AG08395 (cell line): ENCODE measurements at places on chromosomes 6 and 20.

- no peak for DNase-seq
These were observed 4.6 kb upstream of the GUCA1B start for GRCh38 chr6:42199106-42199981.

GRCh38 chr20:1841554-1842140 lies 53.6 kb upstream of the SIRPA start:
- peak; percentile 40 for DNase-seq

GRCh38 chr6:164563924-164564323 lies 745.5 kb downstream of the C6orf118 start:
- no peak for DNase-seq

DNA sequence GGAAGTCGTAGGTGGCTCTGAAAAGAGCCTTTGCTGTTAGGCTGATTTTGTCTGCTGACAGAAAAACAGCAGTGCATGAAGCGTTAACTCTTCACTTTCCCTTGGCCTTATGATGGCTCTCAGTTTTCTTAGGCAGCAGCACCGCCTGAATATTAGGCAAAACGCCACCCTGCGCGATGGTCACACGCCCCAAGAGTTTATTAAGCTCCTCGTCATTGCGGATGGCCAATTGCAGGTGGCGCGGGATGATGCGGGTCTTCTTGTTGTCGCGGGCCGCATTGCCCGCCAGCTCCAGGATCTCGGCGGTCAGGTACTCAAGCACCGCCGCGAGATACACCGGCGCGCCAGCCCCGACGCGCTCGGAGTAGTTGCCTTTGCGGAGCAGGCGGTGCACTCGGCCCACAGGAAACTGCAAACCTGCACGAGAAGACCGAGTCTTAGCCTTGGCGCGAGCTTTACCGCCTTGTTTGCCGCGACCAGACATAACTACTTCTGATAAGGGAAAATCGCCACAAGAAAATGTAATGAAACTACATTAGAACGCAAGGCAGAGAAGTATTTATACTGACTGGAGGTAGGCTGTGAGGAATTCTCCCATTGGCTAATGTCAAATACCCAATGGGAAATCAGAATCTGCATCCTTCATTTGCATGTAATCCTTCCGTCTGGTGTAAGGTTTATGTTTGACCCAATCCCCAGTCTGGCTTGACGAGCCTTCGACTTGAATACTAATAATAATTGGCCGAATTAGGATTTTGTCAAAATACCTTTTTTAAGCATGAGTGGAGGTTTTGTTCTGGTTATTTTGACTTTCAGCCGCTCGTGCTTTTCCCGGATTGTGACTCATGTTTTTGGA lies 53.9 kb upstream of the HFE start:
- DNase-seq, result peak; percentile 93

- no peak for DNase-seq
These were observed 723 bp upstream of the IFT52 start for GRCh38 chr20:43590036-43590391.

DNA sequence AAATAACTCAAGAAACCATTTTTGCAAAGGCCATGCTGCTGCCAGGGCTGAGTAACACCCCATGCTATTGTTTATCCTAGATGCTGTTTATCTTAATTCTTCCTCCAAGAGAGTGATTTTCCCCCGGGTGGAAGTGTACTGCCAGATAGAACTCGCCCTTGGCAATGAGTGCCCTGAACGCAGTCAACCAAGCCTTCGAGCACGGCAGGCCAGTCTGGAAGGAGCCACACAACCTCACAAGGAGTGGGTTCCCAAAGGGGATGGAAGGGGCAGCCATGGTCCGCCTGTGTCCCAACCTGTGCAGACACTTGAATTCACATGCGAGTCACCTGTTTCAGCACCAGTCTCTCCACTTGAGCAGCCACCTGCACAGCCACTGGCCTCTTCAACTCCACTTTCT lies 31.9 kb downstream of the PNPLA1 start:
- DNase-seq, result no peak

GRCh38 chr20:36550790-36551299 lies 9.5 kb downstream of the MYL9 start:
- no peak for DNase-seq

- no peak for DNase-seq
These were observed 1067.2 kb downstream of the EPHA7 start for GRCh38 chr6:92352130-92352529.

DNA sequence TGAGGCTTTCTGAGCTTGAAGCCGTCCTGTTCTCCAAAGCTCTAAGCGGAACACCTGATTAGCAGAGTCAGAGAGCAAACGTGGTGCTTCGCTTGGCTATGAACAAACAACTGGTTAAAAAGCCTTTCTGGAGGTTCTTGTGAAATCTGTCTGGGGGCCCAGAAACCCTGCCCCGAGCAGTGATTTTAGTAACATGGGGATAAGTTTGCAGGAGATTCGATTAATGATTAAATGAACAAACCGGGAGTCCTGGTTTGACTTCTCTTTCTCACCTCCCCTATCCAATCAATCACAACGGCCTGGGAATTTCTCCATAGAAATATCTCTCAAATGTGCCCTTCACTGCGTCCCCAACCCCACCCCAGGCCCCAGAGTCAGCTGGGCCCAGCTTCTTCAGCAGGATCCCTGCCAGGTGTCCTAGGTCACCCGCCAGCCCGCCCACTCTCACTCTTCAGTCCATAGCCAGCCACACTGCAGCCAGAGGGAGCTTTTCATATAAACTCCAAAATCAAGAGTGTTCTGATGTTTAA lies 43.6 kb downstream of the ZDHHC14 start:
- DNase-seq, result no peak

DNA sequence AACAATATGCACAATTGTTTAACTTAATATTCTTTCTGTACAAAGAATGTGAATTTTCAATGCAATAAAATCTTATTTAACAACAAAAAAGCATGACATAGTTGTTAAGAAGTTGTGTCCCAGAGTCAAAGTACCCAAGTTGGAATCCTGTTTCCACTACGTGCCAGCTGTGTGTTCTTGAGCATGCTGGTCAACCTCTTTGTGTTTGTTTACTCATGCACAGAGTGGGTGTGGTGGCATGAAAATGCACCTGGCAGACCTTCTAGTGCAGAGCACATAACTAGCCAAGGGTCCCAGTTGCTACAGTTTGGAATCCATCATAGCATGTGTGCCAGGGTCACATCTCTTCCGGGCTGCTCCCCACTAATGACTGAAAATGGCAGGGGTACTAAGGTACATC lies 24.7 kb upstream of the MOCS1 start:
- DNase-seq, result no peak

DNA sequence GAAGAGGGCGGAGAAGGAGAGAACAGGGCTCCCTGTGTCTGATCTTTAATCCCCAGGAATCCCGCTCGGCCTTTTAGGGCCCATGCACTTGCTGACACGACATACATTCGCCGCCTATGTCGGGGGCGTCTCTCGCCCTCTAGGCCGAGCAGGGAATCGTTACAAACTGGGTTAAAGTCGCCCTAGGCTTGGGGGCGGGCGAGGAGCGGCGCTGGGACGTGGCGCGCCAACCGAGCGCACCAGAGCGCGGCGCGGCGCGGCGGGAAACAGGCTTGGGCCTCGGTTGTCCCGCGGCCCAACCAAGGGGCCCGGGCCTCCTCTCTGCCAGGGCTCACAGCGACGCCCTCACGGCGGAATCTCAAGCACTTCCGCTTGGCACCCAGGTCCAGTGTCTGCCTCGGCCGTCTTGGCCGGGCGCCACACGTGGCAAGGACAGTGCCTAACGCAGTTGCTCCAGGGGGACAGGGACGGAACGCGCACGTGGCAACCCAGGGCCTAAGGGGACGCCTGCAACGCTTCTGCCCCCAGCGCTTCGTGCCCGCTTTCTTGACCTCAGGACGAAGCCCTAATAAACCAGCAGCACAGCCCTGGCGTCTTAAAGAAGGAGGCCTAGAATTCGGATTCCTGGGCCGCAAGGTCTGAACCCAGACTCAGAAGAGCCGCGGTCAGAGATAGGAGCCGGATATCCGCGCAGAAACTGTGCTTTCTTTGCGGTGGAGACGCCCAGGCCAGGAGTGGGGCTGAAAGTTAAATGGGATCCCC lies 71.5 kb downstream of the NCR2 start:
- DNase-seq, result no peak

DNA sequence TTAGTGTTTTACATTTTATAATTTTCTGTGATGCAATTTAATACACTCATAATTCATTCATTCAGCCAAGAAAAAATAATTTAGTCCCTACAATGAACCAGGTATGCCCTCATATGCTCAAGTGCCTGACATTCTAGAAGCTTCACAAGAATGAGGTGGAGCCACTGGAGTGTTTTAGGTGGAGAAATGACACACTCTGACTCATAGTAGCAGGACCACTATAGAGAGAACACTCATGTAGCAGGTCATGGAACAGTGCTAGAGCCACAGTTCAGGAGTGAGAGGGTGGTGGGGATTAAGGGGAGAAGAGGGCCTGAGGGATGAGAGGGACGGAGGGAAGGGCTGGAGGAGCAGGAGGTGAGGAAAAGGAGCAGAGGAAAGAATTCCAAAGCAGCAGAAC lies 1.4 kb upstream of the HLA-G start:
- DNase-seq, result no peak

GRCh38 chr6:155245831-155246230 lies 18.0 kb upstream of the CLDN20 start:
- DNase-seq, result peak; percentile 15

DNA sequence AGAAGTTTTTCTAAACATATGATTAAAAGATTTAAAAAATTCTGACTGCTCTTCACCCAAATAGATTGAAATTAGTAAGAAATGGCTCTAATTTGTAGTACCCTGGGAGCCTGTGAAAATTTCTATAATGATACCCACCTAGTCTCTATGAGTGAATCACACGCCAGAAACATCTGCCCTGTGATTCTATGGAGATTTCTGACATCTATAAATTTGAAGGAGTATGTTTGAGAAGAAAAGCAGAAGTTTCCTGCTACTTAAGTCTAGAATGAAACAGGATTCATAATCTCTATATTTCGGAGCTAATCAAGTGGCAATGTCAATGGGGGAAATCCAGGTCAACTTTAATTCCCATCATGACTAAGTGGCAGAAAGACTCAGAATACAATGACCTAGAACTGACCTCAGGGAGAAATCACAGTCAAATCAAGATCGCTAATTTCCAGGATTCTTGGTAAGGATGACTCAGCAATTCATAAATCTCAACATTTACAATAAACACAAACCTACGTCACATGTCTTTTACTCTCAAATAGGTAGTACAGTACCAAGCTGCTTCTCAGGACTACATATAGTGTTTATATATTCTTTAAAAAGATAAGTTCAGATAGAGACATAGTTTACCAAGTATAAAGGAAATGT lies 186.2 kb upstream of the TNFAIP3 start:
- DNase-seq, result no peak

DNA sequence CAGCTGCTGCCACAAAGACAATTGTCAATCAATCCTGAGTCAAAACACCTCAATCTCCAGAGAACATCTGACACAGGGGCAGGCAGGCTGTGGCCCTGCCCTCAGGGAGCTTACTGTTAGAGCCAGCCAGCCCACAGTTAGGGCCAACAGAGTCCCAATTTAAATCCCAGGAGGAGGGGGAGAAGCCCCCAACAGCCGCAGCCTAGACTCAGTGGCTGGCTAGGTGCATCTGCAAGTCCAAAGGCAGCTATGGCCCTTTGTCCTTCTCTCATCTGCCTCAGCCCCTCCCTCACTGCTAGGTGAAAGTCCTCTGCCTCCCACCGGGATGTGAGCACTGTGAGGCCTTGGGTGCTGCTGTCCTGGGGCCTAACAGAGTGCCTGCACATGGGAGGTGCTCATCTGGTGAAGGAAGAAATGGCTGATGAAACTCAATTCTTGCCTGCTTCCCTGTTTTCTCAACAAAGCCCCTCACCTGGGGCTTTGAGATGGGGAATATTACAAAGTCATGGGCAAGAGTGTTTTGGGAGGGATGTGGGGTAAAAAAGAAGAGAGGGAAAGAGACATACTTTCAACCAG lies 33.7 kb upstream of the VEGFA start:
- DNase-seq, result no peak

GRCh38 chr20:11429168-11429567 lies 488.5 kb upstream of the BTBD3 start:
- no peak for DNase-seq

DNA sequence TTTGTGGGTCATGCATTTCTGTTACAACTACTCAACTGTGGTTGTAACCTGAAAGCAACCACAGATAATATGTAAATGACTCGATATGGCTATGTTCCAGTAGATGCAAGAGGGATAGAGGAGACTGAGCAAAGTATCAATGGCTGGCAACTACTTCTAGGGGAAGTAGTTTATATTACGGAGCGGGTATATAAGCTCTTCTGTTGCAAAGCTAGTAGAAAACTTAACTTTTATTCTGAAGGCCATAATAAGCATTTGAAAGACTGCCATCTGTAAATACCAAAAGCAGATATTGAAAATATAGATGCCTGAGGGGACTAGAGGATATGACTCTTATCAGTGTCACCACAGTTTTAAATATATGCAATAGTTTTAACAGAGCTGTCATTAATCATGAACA lies 655.3 kb downstream of the PHF3 start:
- DNase-seq, result no peak

- DNase-seq, result no peak
These were observed 193.5 kb upstream of the CNR1 start for GRCh38 chr6:88359530-88360202.

- no peak for DNase-seq
These were observed 186.3 kb downstream of the PTPRT start for GRCh38 chr20:43003318-43003944.

- no peak for DNase-seq
These were observed 1.7 kb downstream of the CNKSR3 start for GRCh38 chr6:154508573-154509375.

DNA sequence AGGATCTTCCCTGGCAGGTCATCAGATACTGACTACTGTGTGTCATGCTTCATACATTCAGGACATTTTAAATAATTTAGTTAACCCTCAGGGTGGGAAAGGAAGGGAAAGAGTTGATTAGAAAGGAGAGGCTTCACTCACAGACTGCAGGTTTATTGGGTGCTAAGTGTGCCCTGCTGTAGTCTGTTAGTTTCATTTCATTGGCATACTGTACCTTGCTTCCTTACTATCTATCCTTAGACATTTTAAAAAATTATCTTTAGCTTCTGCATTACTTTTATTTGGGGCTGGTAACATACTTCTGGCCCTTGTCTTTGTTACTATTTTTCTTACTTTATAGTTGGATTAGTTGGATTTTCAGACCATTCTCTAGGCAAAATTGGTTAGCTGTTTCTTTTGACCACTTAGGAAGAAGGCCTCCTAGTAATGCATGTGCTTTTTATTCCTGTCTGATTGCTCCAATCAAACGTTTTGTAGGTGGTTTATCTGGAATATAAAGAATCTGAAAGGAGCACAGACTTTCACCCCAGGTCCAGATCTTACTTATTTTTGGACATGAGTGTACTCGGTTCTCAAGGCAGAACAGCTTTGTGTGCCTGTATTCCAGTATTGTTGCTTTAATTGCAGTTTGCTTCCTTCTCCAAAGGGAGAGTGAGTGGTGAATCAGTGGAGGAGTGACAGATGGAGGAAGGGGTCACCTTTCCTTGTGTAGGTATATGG lies 82.7 kb upstream of the PRDM1 start:
- DNase-seq, result no peak

DNA sequence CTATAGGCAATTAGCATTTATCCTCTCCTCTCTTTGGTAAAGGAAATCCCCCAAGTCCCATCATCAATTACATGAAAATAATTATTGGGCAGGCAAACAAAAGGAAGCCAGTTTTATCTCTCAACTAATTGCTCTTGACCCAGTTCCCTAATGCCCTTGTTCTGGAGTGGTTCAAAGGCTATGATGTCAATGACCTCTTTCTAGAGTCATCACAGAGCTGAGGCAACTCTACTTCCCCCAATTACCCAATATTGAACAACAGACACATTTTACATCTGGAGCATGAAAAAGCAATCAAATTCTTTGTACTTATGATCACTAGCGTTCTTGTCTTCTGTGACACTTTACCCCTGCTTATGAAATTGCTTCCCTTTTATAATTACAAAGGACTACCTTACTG lies 43.5 kb downstream of the NT5E start:
- no peak for DNase-seq

GRCh38 chr6:27617700-27618689 lies 145.1 kb upstream of the ZNF184 start:
- peak; percentile 47 for DNase-seq
